ENCODE measurements at places on chromosomes 7 and 10.

- DNase-seq, result no peak
Measured at GRCh38 chr7:67913604-67914003, 917.0 kb downstream of the TYW1 start.

DNA sequence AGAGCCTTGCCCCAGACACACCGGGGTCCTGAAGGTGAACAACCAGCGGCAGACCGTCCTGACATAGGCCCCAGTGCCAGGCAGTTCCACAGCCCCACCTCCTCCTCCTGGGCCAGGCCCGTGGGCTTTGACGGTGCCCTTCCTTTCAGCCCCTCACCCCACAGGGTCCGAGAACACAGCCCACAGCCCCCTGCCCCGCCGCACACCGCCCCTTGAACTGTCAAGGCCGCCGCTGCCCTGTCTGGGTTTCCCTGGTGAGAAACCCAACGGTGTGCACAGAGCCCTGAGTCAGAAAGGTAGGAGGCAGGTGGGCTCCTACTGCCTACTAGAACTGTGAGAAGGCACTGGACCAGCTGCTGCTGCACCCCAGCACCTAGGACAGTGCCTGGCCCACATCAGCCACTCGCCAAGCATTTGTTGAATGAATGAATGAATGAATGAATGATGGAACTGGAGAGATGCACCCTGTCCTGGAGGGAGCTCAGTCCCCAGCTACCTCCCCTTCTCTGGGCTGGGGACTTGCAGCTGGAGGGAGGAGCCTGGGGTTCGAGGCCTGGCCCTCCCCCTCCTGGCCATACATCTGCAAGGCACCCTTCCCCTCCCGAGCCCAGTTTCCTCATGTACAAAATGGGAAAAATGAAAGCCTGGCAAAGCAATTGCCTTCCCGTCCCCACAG lies 117.9 kb downstream of the SLIT1 start:
- no peak for DNase-seq

GRCh38 chr10:13859979-13860654 lies 273.4 kb downstream of the PRPF18 start:
- no peak for DNase-seq

DNA sequence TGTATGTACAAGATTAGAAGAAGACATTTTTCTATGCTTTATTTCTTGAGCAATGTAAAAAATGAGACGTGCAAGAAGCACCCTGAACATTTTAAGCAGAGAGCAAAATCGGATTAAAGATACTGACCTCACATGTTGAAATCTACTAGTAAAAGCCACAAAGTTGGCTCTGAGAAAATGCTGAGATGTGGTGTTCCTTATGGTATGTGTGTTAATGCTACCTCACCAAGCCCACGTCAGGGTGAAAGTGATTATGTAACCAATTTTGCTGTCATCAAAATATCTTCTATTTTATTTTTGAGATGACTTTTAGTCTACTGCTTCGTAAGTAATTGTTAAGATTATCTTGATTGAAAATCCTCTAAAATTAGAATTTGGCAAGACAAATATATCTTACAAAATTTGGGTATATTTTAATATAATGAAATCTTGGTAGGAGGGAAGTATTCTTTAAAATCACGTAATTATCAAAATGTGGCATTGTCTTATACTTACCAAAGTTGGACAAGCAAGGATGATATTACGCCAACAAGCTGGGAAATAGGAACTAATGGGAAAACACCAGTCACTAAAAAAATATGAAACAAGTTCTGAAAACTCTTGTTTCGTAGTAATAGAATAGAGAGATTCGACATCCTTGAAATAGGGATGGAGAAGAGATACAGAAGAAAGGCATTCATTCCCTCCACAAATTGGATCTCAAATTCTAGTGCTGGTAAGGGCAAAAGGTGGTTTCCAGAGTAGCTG lies 5.8 kb downstream of the ADO start:
- DNase-seq, result no peak

DNA sequence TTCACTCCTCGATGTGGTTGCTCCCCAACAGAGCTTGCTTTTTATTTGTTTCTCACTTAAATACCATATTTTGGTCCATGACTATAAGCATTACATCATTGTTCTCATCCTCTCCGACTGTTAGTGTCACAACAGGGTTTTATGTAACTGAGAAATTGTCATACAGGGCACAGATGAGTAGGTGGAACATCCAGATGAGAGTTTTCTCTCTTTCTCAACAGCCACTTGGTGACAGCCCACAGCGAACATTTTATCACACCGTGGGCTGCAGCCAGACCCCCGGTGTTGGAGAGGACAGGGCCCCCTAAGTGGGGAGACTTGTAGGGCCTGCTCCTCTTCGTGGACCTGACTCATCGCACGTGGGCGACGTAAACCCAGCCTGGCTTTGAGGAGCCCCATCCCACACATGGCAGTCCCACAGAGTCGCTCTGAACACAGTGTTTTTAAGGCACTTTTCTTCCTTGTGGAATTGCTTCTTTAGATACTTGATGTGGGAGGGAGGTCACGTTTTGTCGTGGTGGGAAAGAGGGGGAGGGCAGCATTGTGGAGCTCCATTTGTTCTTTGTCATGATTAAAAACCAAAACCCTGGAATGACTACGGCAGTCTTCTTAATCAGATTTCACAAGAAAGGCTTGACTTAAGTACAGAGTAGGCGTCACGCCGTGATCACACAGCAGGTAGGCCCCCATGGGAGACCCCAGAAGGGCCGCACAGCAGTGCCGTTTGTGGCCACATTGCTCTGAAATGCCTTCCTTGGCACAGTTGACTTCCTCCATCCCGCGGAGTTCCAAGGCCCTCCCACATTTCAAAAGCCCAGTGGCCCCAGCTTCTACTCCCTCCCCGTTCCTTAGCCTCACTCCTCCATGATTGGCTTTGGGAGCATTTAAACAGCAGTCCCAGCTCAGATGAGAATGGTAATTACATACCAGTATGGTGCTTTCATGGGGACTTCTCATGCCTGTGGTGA lies 220.6 kb downstream of the CCDC3 start:
- DNase-seq, result no peak

GRCh38 chr10:46050941-46051623 lies 5.0 kb upstream of the MSMB start:
- DNase-seq, result no peak

DNA sequence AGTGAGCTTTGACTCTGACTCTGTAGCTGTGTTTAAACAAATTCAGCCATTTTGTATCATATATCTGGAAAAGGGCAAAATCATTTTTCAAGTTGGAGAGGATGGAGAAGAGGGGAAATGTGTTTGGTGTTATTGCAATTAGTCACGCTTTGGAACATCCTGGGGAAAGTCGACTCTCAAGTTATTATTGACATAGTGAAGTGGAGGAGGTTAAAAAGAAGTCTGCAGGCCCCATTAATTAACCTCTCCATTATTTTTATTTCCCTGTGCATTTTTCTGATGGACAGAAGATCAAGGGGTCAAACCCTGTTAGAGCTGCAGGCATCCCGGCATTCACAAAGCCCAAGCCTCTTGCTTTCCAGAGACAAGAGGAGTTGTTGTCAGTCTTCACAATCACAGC lies 132.6 kb downstream of the TEX36 start:
- DNase-seq, result no peak

DNA sequence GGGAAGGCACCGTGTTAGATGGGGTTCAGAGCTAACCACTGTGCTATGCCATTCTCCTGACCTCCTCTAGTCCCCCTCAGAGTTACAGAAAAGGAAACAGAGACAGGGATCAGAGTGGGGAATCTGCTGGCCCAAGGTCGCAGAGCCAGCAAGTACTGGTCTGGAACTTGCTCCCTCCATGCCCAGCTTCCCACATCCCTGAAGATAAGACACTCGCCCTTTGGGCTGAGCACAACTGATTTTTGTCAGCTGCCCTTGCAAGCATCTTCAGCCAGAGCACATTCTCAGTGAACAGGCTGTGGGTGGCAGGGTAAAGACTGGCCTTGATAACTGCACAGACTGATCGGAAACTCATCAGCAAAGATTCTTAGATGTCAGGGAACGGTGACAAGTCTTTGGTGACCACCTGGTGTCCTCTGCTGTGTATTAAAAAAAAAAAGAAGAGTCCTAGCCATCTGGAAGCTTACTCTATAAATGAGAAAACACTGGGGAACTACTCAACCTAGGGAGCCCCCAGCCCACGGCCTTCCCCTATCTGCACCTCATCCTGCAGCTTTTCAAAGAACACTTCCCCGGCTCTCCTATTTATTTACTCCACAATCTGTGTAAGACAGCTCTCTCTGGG lies 1.3 kb upstream of the SORBS1 start:
- no peak for DNase-seq

GRCh38 chr10:104324931-104325330 lies 13.3 kb downstream of the ITPRIP start:
- no peak for DNase-seq

DNA sequence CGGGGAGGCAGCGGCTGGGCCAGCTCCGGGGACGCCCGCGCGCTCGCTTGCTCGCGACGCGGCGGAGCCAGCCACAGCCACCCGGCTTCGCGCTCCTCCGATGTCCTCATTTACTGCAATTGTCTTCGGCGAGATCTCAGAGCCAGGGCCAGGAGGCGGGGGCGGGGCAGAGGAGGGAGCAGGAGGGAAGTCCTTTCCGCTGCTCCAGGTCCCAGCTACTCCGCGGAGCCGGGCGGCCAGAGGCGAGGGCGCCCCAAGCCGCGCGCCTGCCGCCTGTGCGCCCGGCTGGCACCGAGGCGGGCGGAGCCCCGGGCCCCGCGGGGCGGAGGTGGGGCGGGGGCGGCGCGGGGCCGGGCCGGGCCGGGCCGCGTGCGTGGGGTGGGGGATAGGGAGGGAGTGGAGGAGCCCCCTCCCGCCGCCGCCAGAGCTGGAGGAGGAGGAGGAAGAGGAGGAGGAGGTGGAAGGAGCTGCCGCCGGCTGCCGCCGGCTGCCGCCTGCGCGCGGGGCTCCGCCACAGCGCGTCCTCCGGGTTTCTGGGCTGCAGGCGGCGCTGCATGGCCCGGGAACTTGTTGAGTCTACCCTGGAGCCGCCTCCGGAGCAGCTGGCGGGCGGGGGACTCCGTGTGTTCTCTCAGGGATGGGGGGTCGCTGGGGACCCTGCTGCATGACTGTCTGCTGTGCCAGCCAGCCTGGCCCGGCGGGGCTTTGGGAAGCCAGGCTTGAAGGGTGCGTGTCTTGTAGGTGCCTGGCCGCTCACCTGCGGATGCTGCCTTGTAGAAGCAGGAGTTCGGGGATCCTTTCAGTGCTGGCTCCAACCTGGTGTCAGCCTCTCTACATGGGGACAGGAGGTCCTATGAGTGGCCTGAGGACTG lies at the start of gene INSYN2A:
INSYN2A (minus strand) TSS at position 310 of the 872 bp plus-strand sequence. CDS start 20,196 bp downstream, outside the sequence.
- DNase-seq, result no peak

- no peak for DNase-seq
Measured at GRCh38 chr10:66586897-66587679, 338.7 kb upstream of the LRRTM3 start.

DNA sequence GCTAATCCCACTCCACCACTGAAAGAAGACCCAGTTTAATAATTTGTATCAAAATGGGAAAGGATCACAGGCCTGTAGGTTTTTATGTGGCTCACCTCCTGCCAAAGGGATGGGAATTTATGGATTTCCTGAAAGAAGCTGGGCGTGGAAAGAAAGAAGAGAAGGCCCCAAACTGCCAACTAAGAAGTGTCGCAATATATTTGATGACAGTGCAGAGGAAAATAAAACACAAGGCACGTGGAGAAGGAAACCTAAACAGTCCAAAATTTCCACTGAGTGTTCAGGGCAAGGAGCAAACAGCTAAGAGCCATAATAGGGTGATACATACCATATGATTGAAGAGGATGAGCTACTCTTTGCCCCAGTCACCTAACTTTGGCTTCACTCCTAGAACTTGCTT lies 667.2 kb downstream of the GATA3 start:
- no peak for DNase-seq

- no peak for DNase-seq
Measured at GRCh38 chr10:44850356-44850934, 60.7 kb upstream of the TMEM72 start.

GRCh38 chr10:102729029-102730026 lies 14.4 kb upstream of the WBP1L start:
- peak; percentile 39 for DNase-seq

DNA sequence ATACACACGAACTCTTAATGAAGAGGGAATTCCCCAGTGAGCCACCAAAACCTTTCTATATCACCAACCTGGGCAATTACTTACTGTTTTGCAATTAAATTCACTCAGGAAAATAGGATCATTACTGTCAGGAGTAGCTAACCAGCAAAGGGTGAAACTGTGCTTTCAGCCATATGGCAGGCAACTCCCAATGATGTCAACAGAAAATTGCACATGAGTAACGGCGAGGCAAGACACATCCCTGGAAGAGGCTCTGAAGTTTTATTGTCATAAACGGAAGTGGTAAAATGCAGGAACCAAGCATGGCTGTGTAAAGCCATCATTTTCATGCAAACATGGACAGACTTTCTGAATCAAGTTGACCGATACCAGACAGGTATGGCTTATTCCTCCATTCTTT lies 548.9 kb upstream of the AUTS2 start:
- no peak for DNase-seq

DNA sequence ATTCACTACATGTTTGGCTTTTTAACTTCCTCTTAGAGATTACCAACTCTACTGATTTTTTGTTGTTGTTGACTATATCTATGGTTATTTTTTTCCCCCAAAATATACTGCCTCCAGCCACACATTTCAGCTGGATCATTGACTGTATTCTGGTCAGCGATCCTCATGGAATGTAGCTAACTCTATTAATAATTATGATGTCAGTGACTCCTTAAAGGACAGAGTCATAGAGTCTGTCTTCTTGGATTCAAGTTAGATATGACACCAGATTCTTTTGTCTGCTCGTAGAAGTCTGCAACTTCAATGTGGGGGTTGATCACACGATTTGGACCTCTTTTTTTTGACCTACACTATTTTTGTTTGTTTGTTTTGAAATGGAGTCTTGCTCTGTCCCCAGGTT lies 33.2 kb downstream of the UBN2 start:
- DNase-seq, result no peak

DNA sequence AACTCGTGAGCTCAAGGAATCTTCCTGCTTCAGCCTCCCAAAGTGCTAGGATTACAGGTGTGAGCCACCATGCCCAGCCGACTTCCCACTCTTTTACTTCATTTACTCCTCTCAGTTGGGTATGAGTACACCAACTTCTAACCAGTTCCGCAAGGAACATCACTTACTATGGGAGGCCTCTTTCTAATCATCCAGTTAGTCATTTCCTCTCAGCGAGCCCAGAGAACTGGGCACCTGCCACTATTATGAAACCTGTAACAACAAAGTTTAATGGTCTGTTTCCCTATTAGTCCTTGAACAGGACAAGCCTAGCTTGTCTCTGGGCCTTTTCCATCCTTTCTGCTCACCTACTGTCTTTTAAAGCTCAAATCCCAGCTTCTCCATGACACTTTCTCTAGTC lies 88.8 kb downstream of the DNMBP start:
- DNase-seq, result no peak

GRCh38 chr7:134175334-134176036 lies 48.3 kb downstream of the LRGUK start:
- DNase-seq, result no peak
